Body of pancreas (tissue), 4 donors: ENCODE measurements at places on chromosomes 3 and 15. TPM values are rescaled to one million over a fixed set of nuclear protein-coding genes. Genes with fewer than 3 reads are reported as not detected.

The PARP14 gene
- 31.6 TPM for total RNA-seq

The C3orf33 gene
- total RNA-seq: 4.9 TPM

The KBTBD12 gene
- 2.0 TPM for total RNA-seq

The ZNF620 gene
- total RNA-seq: 2.6 TPM

The FAM107A gene
- 14.5 TPM for total RNA-seq

The CCDC13 gene
- total RNA-seq: 3.9 TPM

The PEX5L gene
- total RNA-seq: 13.2 TPM
